ENCODE measurements at places on chromosomes 1 and 21.
A peak's percentile ranks its signal among the peaks of the same experiment; 100 is the strongest.

DNA sequence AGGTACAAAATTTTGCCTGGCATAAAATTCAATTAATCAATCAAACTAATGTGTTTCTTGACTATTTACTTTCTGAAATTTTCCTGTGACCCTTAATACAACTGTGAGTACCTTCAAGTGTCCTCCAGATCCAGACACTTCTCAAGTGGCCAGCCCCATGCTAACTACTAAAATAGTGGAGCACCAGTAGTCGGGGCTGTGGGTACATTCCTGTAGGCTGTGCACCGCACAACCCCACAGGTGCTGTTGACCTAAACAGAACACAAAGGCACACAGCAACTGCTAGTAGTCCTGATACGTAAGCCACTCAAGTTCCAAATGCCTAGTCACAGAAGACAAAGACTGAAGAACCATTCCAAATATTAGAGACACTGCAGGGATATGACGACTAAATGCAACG is 36.6 kb downstream of the TMEM50B start:
- DNase-seq, result no peak

DNA sequence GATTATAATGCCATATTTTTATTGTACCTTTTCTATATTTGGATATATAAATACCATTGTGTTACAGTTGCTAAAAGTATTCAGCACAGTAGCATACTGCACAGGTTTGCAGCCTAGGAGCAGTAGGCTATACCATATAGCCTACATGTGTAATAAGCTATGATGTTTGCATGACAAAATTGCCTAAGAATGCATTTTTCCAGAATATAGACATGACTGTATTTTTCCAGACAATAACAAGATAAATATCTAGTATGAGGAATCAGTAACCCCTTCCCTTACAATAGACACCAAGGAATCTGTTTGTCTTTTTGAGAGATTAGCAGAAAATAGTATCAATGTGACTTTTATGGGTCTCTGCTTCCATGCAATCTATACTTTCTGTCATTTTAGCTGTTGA is 228.6 kb downstream of the GRIK1 start:
- DNase-seq, result no peak

GRCh38 chr21:32094804-32095203 is 184.0 kb downstream of the MIS18A start:
- DNase-seq, result no peak

DNA sequence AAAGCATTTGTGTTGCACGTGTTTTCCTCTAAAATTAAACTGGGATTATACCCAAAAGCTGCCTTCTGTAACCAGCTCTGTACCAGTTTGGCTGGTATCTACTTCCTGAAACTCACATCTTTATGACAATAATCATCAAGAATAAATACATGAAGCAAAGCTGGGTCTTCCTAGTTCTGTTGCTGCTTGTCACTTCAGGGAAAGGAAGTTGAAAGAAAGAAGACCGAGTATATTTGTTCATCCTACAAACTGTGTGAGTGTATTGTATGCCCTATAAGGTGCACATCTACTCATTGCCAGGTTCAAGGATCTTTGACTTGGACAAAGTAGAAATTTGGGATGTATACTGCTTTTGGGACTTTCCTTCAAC is 29.1 kb upstream of the IFNGR2 start:
- DNase-seq, result no peak

- DNase-seq, result no peak
These were observed 858.1 kb upstream of the ADAMTS5 start for GRCh38 chr21:27825035-27825434.

DNA sequence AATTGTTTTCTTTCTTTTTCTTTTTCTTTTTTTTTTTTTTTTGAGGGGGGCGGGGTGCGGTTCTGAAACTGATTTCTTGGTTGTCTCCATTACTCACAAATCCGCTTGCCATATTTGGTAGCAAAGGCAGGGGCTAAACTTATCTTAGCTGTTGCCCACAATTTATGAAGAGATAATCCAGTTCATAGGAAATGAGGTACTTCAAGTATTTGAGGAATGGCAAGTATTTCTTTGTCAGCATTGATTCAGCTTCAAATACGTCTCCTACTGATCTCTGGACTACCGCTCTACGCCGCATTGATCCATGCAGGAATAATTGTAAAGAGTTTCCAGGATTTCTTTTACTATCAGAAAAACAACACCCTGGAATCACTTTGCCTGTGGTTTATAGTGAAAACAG is 289.2 kb upstream of the DPYD start:
- DNase-seq, result no peak

- no peak for DNase-seq
These were observed 59.8 kb downstream of the GLIS1 start for GRCh38 chr1:53678938-53679825.

DNA sequence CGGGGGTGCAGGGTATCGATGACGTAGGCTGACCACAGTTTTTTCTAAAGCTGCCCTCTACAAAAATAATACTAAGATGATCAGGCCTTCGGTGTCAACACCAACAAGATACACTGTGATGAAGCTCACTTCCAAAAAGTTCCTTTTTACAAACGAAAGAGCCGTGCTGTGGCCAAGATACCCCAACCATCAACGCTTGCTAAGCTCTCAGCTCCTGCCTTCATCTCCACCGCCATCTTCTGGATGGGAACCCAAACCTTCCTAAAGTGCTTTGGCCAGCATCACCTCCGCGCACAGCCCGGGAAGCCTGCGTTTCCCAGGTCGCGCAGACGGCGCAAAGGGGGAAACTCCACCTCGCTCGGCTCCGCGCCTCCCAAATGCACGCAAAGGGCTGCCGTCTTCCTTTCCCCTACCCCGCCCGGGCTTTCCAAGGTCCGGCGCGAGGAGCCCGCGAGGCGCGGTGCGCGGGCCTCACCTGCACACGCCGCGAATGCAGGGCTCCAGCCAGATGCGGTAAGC is 541 bp downstream of the USP48 start:
- peak; percentile 24 for DNase-seq

GRCh38 chr1:177333936-177334595 is 163.3 kb downstream of the BRINP2 start:
- DNase-seq, result no peak

GRCh38 chr1:175208773-175209492 is 16.4 kb upstream of the KIAA0040 start:
- DNase-seq, result peak; percentile 45

DNA sequence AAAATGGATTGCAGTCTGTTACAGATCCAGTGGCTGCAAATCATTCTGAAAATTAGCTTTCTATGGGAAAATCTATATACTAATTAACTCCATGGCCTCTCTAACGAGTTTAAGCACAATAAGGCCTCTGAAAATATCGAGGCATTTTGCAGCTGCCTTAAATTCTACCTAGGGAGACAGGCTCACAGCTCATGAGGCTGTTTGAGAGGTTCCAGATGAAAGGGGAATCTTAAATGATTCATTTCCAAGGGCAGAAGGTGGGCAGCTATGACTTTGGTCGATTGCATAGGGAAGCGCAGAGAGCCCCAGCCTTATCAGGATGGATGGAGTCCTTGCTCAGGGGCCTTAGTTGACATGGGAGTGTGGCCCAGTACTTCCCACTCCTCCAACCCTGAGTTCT is 216.8 kb upstream of the POU3F1 start:
- no peak for DNase-seq

DNA sequence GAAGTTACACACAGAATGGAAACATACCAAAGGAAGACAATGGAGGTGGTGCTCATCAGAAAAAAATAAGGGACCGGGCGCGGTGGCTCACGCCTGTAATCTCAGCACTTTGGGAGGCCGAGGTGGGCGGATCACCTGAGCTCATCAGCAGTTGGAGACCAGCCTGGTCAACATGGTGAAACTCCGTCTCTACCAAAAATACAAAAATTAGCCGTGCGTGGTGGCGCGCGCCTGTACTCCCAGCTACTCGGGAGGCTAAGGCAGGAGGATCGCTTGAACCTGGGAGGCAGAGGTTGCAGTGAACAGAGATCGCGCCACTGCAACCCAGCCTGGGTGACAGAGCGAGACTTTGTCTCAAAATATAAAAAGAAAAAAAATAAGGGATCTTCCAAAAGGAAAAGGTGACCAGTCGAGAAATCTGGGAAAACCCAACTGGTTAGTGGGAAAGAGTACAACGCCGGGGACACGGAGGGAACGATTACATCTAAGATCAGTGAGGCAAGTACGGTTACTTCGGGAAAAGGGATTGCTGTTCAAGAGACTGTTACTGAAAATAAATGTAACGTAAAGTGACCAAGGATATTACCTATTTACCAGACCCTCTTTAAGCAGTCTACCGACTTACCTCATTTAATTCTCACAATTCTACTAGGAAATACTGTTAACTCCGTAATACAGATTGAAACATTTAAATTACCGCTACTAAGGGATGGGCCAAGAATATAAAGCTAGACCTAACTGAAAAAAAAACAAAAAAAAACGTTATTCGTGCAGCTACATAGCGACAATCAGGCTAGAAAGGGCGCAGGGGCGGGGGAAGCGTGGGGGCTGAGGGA is 822 bp downstream of the CCT3 start:
- no peak for DNase-seq

DNA sequence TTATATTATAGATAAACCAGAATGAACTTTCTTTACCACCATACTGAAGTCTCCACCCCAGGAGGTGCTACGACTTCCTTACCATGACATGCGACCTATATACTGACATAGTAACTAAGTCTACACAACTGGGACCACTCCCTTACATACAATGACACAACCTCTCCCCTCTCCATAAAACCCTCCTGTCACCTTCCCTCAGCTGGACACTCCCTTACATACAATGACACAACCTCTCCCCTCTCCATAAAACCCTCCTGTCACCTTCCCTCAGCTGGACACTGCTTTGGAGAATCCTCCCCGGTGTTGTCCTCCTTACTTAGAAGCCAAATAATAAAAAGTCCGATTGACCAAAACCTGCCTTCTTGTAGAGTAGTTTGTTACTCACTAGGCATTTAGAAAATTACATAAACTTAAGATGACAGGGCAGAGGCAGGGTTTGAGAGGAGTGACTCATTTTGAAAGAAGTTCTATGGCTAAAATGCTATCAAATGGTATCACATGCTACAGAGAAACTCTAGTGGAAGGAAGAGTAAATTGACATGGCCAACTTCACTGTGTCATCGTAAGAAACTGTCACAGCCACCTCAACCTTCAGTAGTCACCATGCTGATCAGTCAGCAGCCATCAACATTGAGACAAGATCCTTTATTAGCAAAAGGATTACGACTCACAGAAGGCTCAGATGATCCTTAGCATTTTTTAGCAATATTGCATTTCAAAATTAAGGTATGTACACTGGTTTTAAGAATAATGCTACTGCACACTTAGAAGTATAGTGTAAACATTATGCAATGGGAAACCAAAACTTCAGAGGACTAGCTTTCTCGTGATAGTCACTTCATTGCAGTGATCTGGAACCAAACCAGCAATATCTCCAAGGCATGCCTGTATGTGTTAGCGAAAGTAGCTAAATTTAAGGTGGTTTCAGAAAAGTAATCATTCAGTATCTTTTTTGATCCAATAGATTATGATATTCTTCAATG is 56.4 kb downstream of the AHCTF1 start:
- no peak for DNase-seq

DNA sequence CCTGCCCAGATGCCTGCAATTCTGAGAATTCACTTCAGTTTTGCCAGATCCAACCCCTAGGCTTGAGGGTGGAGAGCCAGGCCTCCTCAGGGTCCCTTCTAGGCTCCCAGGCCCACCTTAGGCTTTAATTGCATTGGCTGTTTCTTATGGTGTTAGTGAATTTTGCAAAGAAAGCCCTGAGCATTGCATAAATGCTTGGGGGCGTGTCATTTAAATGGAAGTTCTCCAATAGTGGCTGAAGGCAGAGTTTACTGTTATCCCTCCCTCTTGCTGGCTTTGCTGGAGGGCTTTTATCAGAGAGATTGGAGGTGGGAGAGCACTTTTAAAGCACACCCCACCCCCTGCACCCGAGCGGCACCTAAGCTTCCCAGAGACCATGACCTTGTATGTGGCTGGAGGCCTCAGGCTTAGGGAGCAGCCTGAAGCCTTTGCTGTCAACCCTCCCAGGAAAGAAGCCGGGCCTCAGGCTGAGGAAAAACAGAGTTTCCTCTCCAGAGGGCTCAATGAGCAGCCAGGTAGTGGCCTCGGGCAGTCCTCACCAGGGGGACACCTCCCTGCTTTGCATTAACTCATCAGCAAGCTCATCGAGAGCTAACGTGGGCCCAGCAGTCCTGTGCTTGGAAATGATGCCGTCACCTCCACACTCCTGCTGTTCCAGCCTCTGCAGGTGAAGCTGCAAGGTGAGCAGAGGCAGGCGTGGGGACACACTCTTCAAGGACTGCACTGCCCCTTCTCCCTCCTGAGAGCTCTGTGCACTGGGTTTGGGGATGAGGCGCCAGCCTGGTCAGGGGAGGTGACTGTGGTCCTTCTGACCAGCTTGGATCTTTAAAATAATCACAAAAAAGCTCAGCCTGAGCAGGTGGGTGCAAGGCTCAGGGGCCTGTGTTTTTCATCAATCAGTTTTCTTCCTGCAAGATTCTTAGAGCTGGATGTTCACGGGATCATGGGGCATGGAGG is 58.0 kb downstream of the STUM start:
- no peak for DNase-seq

DNA sequence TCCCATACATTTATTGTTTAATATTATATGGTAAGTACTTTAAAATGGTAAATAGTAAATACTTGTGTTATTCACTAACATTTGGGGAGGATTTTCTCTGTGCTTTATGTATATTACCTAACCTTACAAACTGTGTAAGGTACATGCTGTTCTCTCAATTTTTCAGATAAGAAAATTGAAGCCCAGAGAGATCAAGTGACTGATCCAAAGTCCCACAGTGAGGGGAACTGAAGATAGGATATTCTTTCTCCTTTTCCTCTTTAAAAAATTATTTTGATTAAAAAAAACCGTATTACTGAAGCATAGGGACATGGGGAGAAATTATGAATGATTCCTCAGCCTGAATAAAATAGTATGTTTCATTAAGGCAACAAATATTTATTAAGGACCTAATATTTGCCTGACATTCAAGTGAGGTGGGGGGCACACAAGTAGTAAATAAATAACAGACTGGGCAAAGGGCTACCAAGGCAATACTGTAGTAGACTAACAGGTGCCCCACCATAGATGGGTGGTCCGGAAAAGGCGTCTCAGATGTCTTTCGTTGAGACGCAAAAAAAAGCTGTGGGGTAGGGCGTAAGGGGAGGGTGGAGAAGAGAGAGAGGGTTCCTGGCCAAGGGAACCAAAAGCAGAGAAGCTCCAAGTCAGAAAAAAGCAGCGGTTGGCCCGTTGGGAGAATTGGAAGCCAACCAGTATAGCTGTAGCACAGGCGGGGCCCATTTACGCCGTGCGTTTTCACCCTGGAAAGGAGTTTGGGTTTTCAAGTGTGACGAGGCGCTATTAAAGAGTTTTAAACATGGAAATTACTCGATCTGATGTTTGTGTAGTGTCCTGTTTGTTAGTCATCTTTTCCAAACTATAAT is 944 bp upstream of the AGO3 start:
- DNase-seq, result no peak
